ENCODE measurements at places on chromosomes 11 and 22.
A peak's percentile ranks its signal among the peaks of the same experiment; 100 is the strongest.

GRCh38 chr11:62075438-62075837 lies 48.4 kb upstream of the INCENP start:
- no peak for DNase-seq

DNA sequence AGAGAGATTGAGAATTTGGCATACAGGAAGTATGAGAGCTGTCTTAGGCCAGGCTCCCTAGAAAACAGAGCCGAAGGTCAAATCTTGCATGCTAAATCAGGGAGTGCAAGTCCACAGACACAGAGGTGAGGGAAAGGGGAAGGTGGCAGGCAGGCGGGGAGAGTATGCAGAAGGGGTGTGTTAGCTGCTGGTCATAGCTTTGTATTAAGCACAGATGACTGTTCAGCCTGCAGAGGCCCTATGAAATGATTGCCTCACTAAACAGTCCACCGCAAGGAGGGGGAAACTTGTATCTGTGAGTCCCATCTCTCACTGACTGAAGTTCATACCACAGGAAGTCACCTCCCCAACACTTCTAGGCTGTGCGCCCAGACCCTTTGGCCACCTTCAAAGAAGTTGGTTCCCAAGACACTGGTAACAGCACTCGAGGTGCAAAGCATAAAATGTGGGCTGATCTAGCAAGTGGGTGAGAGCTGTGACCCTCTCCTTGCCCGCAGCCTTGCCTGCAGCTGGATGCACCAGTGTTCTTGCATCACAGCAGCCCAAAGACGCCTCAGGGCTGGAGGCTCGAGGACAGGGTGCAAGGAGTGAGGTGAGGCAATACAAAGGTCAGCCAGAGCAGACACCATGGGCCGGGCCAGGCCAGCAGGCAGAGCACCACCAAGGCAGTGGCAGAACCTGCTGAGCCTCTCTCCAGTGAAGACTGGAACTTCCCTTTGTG lies 115.3 kb upstream of the TBCEL start:
- DNase-seq = no peak

- no peak for DNase-seq
Observed at GRCh38 chr11:33476945-33477606, 219.9 kb downstream of the HIPK3 start.

DNA sequence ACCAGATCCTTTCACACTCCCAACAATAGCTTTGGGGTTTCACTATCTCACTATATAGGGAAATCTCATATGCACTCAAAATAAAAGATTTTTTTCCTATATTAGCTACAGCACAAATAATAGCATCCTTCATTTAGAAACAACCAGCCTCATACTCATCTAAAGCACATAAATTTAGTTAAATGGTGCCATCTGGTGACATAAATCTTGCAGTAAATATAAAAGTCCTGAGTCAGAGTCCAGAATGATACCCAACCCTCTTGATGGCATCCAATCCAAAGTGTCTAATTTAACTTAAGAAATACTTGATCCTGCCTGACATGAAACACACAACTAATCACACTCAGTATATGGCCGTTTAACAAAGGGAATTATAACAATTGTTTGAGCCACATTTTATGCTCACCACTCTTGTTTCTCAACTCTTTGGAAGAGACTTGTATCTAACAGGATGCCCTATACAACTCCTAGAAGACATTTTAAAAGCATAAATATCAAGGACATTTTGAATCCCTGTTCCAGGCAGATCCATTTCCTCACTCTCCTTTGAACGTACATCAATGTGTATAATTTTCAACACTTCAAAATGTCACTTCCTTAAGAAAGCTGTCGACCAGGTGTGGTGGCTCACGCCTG lies 36.2 kb downstream of the DLG2 start:
- DNase-seq = peak; percentile 3

- DNase-seq = no peak
Observed at GRCh38 chr11:107702109-107702660, 9.7 kb downstream of the SLN start.

DNA sequence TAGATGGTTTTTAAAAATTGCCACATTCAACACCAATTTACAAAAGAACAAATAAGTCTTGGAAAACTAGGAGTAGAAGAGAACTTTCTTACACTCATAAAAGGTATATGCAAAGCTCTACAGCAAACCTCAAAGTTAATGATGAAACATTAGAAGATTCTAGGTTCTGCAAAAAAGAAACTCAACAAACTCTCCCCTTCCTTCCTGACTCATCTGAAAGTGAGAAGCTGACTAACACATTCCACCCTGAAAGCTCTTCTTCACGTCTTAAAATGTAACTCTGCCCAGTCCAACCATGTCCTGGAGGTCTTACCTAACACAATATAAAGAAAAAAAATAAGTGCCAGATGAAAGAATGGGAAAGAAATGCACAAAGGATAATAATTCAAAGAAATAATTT lies 218.9 kb upstream of the ISX start:
- no peak for DNase-seq

- no peak for DNase-seq
Observed at GRCh38 chr11:2382936-2383851, 6.1 kb downstream of the CD81 start.

DNA sequence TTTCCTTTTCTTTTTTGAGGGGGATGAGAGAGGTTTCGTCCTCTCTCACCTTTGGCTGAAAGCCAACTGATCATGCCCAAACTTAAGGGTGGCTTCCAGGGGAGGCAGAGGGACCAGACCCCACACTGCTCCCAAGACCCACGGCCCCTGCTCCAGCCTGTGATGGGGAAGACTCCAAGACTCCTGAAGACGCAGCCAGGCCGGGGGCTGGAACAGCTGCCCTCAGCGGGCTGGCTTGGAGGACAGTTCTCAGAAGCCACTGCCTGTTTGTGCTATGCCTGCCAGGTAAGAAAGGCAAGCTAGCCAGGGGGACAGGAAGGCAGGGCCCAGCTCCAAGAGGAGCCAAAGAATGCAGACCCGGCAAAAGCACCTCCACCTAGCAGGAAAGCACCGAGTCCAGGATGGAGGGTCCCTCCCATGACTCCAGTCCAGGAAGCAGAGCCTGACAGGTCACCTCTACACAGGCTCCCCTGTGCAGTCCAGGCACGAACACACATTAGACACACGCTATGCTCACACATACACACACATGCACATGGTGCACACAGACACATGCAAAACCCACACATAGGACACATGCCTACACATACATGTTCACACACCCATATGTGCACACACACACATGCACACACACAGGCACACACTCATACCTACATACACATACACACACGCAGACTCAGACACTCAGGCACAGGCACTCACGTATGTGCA lies 31.3 kb downstream of the GNB1L start:
- no peak for DNase-seq

DNA sequence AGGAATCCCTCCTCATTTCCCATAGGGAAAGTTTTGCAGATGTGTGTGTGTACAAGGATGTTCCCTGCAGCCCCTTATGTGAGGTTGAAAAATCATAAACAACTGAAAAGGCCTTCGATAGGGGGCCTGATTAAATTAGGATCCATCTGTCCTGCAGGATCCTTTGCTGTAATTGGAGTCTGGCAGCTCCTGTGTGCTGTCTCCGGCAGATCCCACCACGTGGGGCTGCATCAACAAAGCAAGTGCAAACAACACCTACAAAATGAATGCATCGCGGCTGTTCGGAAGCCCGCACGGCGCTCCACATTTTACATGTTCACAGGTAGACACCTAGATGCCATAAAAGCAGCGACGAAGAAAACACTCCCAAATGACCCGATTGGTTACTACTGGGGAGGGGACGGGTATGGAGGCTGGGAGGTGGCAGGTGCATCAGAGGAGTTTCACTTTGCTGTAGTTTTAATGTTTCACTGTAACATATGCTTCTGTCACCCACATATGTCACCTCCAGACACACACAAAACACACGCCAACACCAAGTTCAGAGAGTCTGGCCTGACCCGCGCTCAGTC lies 52.2 kb downstream of the NFAM1 start:
- DNase-seq = no peak

GRCh38 chr11:76553554-76554476 lies 109.0 kb downstream of the EMSY start:
- DNase-seq = no peak

DNA sequence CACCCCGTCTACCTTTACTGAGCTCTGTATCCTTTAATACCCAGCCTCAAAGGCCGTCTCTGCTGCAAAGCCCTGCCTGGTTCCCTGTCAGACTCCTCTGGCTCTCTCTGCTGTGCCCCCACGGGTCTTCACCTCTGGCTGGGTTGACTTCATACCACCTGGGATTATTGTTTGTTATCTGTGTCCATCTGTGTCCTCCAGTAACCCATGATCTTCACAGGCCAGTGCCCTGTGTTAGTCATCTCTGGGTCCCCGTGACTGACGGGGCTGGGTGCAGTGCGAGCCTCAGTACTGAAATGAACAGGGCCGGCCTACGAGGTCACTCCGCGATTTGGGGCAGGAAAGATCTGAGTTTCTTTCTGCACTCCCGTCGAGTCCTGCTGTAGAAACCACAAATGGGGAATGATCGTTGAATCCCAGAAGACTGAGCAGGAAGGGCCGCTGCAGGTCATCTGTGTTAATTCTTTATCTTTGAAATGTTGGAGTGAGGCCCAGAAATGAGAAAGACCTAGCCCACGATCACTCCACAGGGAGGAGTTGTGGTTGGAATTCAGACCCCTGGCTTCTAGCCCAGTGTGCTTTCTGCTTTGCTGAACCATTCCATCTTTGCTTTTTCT lies 12.3 kb upstream of the TUB start:
- no peak for DNase-seq

All from germinal center (tissue), 1 donor.